Hair follicular keratinocyte (primary cell): ENCODE measurements at places on chromosomes 5 and 9. TPM values are rescaled to one million over a fixed set of nuclear protein-coding genes. Genes with fewer than 3 reads are reported as not detected.

Gene FRRS1L
- total RNA-seq: not detected in 2 replicates

Gene RLN2
- 0.15 TPM in 1 of 2 replicates, not detected in the other for total RNA-seq

Gene SLC6A7
- total RNA-seq: not detected in 2 replicates

Gene LMBRD2
- 3.3 and 3.9 TPM in 2 replicates for total RNA-seq

Gene GCNT4
- total RNA-seq: 2.5 and 3.4 TPM in 2 replicates

Gene FOXD4L5
- not detected in 2 replicates for total RNA-seq

Gene PCDHA5
- total RNA-seq: not detected in 2 replicates

Gene RHOBTB3
- total RNA-seq: 0.39 and 2.2 TPM in 2 replicates
